Pancreas (tissue), 10 donors: ENCODE measurements at places on chromosomes 12 and 14.

DNA sequence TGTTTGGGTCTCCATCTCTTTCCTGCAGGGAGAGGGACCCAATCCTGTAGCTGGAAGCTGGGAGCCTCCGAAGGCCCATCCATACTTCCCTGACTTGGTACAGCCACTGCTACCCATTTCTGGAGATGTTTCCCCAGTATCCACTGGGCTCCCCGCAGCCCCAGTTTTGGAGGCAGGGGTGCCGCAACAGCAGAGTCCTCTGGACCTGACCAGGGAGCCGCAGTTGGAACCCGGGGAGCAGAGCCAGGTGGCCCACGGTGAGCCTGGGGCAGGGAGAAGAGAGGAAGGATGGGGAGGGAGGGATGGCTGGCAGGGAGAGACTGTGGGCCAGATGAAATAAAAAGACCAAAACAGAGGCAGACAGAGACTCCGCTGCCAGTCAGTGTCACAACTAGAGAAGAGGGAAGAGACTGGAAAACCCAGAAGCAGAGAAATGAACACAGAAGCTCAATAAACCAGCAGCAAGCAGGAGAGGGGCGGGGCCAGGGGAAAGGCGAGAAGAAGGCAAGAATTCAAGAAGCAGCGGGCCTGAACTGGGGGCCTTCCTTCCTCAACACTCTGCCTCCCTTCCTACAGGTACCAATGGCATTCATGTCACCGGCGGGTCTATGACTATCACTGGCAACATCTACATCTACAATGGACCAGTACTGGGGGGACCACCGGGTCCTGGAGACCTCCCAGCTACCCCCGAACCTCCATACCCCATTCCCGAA, 6.3 kb downstream of the LTBR start:
- DNase-seq = no peak

- no peak for DNase-seq
These were observed 22.8 kb upstream of the DHRS4 start for GRCh38 chr14:23930742-23931141.

DNA sequence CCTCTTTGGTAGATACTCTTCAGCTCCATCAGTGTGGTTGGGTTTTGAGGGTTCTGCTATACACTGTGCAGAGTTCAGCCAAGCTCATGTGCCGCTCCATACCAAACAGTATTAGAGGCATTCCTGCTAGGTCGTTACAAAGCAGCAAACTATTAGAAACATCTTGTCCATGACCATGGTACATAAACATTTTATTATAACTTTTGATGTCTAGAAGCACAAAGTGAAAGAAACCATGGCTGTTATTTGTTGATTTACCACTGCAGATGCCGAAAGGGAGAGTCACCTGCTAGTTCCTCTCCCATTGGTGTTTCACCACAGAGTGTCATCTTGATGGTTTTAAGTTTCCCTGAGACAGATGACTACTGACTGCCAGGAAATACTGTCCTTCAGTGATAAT, 242.0 kb downstream of the ADAMTS20 start:
- DNase-seq = no peak

- peak; percentile 31 for DNase-seq
These were observed 811 bp downstream of the TMCC3 start for GRCh38 chr12:94649349-94650142.

- DNase-seq = no peak
These were observed 42.8 kb downstream of the CACNA2D4 start for GRCh38 chr12:1875608-1876007.

GRCh38 chr12:80299219-80299618, 144.8 kb upstream of the PTPRQ start:
- no peak for DNase-seq

- DNase-seq = no peak
These were observed 29.2 kb downstream of the CLEC2D start for GRCh38 chr12:9698681-9699080.
